ENCODE measurements at places on chromosomes 12 and 14.

- H3K36me3 ChIP-seq = no peaks in the 10 kb centered on the region
- no peak overlapping the region for H3K27ac ChIP-seq
- H3K27me3 ChIP-seq = no peaks in the 10 kb centered on the region
- H3K4me1 ChIP-seq = no peaks in the 10 kb centered on the region
- no peak overlapping the region for H3K4me3 ChIP-seq
- DNase-seq = no peak
Observed at GRCh38 chr12:62738105-62738504, 196.8 kb downstream of the PPM1H start.

DNA sequence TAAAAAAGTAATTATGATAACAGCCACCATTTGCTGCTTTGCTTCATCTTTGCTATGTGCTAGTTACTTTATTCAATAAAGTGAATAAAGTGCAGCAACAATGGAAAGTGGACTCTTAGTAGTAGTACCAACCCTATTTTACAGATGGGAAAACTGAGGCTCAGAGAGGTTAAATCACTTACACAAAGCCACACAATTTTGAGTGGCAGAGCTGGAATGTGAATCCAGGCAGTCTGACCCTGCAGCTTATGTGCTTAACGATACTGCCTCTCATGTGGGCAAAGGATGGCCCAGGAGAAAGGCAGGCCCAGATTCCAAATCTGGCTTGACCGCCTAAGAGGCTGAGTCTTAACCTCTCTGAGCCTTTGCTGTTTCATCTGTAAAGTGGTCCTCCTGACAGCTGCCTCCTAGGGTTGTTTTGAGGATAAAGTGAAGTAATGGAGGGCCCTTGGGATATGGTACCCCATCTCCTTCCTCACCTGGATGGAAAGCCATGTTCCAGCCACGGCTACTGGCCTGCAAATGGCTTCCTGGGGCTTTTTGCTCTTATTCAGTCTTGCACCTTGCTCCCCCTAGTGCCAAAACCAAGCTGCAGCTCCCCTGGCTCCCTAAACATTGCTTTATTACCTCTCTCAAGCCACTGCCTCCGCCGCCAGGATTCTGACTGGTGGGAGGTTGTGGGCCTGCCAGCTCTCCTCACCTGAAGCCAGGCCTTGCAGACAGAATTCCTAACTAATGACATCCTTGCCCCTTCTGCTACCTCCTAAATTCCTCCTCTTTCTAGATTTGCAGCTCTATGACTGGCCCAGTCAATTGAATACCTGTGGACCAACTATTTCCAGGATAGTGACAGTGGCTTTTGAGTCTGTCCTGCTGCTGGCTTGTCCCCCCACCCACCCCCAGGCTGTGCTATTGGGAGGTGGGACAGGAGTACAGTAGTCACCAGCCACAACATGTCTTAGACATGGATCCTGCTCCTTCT is 283.3 kb upstream of the PWP1 start:
- H3K36me3 ChIP-seq = no peaks in the 10 kb centered on the region
- no peak overlapping the region for H3K4me3 ChIP-seq
- H3K27me3 ChIP-seq = no peaks in the 10 kb centered on the region
- no peak overlapping the region for H3K27ac ChIP-seq
- peak; percentile 71 for DNase-seq

DNA sequence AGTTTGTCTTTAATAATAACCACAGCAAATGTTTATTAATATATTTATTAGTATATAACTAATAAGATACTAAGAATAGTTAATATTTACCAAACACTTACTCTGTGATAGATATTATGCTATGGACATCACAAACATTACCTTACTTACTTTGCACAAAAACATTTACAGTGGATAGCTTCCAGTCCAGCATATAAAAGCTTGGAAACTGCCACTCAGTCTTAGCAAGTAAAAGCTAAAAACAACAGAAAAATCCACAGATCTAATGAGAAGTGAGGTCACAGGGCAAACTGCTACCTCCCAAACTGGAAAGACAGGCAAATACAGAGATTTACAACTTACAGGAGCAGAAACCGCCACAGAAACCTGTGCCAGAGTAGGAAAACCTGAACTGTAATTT is 99.8 kb downstream of the METTL25 start:
- peaks cover 5% of the 10 kb centered on the region for H3K36me3 ChIP-seq
- H3K27me3 ChIP-seq = no peaks in the 10 kb centered on the region
- no peak overlapping the region for H3K4me3 ChIP-seq
- H3K4me1 ChIP-seq = no peaks in the 10 kb centered on the region
- H3K27ac ChIP-seq = no peak overlapping the region
- DNase-seq = no peak

GRCh38 chr12:94563286-94563685 is 87.1 kb downstream of the TMCC3 start:
- no peak overlapping the region for H3K4me3 ChIP-seq
- H3K36me3 ChIP-seq = no peaks in the 10 kb centered on the region
- H3K27me3 ChIP-seq = no peaks in the 10 kb centered on the region
- no peak for DNase-seq
- H3K4me1 ChIP-seq = peaks cover 2% of the 10 kb centered on the region
- H3K27ac ChIP-seq = no peak overlapping the region
